ENCODE measurements at places on chromosomes 11 and 22.

DNA sequence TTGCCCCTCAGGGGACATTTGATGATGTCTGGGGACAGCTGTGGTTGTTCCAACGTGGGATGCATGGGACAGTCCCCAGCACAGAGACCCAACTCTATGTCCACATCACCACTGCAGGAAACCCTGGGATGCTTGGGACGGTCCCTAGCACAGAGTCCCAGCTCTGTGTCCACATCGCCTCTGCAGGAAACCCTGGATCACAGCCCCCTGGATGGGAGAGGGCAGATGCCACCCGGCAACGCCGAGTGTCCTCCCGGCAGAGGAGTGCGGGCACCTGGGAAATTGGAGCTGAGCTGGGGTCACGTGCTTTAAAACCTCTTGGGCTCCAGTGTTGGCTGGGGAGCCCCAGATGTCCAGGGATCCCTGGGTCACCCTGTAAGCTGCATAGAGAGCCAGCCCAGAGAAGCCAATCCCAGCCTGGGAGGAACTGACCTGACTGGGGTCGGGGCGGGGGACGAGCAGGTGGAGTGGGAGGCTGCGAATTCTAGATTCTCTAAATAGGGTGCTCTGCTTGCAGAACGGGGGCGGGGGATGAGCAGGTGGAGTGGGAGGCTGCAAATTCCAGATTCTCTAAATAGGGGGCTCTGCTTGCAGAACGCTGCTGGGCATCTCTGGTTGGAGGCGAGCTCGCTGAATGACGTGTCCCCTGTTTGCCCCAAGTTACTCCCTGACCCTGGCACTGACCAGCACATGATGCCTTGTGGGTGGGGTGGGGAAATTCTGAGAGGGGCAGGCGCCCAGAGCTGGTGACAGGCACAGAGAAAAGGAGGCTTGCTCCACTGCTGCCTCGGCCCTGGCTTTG, 1197.8 kb downstream of the BRD1 start:
- no peak for DNase-seq

- peak; percentile 25 for DNase-seq
These were observed 1.9 kb downstream of the PIWIL3 start for GRCh38 chr22:24772493-24773220.

- no peak for DNase-seq
These were observed 104.1 kb downstream of the ATXN10 start for GRCh38 chr22:45775569-45776312.

DNA sequence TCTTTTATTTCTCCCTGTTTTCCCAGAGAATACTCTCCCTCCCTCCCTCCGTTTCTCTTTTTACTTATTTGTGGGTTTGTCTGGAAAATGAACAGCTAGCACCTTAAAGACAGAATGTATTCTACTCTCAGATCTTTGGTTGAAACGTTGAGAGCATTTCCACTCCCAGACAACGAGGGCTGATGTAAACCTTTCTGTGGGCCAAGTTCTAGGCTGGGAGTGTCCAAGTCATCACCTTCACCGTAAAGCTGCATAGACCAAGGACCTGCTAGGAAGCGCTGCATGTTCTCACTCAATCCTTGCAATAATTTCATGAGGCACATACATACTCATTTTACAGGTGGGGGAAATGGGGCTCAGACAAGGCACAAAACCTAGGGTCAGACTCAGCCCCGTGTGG, 32.4 kb downstream of the MYH9 start:
- no peak for DNase-seq

GRCh38 chr11:96242191-96242847, 100.7 kb downstream of the MAML2 start:
- DNase-seq = no peak

DNA sequence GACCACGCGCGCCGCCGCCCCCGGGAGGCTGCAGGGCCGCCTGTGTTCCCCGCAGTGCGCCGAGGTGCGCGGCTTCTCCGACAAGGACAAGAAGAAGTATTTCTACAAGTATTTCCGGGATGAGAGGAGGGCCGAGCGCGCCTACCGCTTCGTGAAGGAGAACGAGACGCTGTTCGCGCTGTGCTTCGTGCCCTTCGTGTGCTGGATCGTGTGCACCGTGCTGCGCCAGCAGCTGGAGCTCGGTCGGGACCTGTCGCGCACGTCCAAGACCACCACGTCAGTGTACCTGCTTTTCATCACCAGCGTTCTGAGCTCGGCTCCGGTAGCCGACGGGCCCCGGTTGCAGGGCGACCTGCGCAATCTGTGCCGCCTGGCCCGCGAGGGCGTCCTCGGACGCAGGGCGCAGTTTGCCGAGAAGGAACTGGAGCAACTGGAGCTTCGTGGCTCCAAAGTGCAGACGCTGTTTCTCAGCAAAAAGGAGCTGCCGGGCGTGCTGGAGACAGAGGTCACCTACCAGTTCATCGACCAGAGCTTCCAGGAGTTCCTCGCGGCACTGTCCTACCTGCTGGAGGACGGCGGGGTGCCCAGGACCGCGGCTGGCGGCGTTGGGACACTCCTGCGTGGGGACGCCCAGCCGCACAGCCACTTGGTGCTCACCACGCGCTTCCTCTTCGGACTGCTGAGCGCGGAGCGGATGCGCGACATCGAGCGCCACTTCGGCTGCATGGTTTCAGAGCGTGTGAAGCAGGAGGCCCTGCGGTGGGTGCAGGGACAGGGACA, 2.7 kb downstream of the NLRP6 start:
- DNase-seq = no peak

DNA sequence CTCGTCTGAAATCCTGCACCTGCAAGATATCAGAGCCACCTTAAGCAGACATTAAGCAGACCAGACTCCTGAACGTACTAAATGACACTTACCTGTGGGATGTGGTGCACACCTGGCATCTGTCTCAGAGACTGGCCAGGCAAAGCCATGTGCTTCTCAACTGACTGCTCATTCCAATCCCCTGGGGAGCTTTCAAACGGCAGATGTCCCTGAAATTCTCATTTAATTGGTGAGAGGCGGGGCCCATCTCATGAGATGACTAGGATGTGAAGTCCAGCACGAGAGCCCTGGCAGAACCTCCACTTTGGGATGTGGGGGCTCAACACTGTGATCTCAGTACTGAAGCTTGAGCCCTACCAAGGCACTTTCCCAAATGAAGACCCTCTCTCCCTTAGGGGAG, 84.9 kb upstream of the HMGXB4 start:
- DNase-seq = peak; percentile 2

- no peak for DNase-seq
These were observed 191.6 kb upstream of the NCAM1 start for GRCh38 chr11:112769584-112769983.

DNA sequence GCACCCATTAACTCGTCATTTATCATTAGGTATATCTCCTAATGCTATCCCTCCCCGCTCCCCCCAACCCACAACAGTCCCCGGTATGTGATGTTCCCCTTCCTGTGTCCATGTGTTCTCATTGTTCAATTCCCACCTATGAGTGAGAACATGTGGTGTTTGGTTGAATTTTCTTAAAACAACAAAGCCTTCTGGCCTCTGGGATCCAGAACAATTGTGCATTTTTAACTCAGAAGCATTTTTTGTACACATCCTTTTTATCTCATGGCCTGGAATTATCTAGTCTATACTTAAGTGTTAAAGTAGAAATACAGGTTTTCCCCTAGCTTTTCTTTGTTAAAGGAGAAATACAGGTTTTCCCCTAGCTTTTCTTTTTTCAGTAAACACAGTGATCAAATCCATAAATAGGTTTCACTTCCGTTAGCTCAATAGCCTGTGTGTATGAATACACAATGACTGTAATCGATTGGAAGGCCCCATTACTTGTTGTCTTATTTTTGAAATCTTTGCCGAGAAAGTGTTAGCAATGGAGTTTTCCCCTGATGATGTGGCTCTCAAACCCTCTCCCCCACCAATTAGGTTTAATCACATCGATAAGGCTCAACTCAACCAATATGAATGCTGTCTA, 125.6 kb upstream of the PITPNB start:
- DNase-seq = no peak

- no peak for DNase-seq
These were observed 372.9 kb downstream of the BRD1 start for GRCh38 chr22:49454726-49455125.

DNA sequence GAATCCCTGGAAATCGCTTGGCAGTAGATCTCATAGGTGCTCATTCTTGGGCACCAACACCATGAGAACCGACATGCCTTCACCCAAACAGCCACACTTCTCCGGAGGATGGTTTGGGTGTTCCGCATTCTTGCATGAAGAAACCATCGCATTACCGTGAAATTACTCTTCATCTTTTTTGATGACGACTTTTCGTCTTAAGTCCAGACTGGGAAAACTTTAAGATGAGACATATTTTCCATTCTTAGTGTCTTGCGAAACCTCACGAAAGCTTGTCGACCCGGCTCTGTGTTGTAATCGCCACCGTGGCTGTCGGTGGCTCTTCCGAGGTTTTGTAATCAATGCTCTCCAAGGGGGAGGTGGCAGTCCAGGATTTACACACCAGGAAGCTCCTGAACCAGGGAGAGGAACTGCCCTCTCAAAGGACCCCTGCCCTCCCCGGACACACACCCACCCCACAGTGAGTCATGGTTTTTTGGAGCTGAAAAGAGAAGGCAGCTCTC, 1.7 kb downstream of the TOM1 start:
- no peak for DNase-seq

DNA sequence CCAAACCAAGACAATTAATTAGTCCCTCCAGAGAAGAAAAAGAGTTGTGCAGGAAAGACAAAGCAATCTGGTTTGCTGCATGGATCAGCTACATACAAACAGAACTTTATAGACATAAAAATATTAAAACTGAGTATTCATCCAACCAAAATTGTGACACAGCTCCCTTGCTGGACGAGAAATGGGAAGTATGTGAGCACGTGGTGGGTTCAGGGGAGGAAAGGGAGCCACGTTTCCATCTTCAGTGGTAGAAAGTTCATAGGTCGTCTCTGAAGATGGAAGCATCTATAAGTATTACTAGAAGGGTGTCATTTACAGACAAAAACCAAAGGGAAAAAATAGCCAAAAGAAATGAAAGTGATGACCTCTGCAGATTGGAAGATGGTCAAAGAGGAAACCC, 7.1 kb upstream of the KCNJ5 start:
- no peak for DNase-seq

DNA sequence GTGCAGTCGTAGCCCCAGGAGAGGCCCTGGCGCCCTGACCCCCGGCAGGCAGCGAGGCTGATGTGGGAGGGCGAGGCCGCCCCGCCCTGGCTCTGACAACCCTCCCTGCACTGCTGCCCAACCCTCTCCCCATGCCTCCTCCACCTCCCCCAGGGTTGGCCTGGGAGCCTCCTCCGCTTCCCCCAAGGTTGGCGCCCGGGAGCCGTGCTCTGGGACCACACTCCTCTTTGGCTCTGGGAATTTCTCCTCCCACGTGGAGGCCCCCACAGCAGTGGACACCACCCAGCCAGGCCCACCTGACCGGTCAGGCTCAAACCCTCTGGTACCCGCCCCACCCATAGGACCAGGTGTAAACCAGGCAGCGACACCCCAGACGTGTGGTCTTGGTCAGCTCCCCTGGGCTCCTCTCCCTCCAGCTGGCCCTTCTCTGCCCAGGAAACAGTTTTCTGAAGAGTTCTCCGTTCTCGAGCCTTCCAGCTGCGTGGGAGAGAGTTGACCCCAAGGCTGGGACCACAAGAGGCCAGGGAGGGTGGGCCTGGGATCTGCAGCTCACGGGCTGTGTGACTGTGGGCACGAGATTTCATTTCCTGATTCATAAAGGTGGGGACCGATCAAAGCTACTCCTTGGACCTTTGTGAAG, 39.5 kb upstream of the BRSK2 start:
- DNase-seq = no peak

DNA sequence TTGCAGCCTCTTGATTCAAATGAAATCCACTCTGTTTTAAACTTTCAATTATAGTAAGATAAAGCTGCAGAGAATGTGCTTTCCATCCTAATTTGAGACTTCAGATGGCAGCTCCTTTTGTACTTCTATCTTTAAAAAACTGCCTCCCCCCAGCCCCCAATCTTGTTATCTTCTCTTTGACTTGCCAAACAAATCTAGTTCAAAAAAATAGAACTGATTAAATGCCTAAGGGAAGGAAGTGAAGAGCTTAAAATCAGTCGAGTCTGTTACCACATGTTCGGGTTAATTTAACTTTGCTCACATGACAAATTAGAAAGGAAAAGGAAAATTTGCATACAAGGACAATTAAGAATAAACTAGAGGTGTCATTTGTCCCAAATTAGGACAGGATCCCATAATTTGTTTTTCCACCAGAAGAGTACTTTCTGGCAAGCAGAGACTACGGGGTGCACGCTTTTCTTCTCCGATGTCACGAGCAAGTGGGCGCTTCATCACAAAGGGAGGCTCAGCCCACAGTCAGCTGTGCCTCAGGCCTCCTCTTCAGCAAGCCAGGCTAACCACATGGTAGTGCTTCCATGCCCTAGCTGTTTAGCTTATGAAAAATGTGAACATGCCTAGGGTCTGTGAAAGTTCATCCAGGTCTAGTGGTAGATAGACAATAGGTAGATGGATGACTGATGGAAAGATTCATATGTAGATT, 69.0 kb upstream of the LDLRAD3 start:
- no peak for DNase-seq

DNA sequence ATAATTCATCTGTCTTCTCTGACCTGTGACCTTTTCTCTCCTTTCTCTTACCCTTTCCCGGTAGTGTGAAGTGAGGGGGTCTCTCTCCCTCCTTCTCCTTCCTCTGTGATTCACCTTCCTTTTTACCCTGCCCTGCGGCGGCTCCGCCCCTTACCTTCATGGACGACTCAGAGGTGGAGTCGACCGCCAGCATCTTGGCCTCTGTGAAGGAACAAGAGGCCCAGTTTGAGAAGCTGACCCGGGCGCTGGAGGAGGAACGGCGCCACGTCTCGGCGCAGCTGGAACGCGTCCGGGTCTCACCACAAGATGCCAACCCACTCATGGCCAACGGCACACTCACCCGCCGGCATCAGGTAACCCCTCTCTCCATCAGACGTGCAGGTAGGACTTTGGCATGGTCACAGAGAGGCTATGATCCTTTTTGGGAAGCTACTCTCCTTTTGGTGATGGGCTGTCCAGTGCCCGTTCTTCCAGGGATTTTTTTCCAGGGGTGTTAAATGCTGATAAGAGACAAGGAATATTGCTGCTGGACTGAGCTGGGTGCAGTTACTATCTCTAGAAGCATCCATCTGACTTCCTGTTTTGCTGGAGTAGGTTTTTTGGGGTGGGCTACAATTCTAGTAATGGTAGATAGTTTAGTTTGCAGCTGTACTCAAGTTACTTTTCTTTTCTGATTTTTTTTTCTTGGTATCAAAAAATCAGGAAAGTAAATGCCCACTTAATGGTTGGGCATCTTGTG, 29.9 kb downstream of the CTNND1 start:
- no peak for DNase-seq

DNA sequence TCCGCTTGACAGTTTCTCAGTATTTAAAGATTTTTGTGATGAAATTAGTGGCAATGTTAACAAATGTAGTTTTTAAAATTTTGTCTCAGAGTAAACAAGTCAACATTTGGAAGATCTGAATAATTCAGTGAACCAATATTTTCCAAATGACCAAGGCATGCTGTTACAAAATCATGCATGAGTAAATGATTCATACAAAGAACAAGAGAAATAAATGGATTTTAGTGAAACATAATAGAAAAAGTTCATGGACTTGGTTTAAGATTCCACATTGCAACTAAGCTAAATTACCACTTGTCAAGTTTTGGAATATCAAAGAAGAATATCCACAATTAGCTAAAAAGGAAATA, 125.7 kb upstream of the SNX19 start:
- no peak for DNase-seq

GRCh38 chr11:47917599-47918369, 62.6 kb upstream of the PTPRJ start:
- DNase-seq = peak; percentile 17
